Amniotic stem cell (primary cell): ENCODE measurements at places on chromosomes 16 and 17.

- no peak for DNase-seq
These were observed 30.4 kb upstream of the ZC3H18 start for GRCh38 chr16:88539652-88540345.

DNA sequence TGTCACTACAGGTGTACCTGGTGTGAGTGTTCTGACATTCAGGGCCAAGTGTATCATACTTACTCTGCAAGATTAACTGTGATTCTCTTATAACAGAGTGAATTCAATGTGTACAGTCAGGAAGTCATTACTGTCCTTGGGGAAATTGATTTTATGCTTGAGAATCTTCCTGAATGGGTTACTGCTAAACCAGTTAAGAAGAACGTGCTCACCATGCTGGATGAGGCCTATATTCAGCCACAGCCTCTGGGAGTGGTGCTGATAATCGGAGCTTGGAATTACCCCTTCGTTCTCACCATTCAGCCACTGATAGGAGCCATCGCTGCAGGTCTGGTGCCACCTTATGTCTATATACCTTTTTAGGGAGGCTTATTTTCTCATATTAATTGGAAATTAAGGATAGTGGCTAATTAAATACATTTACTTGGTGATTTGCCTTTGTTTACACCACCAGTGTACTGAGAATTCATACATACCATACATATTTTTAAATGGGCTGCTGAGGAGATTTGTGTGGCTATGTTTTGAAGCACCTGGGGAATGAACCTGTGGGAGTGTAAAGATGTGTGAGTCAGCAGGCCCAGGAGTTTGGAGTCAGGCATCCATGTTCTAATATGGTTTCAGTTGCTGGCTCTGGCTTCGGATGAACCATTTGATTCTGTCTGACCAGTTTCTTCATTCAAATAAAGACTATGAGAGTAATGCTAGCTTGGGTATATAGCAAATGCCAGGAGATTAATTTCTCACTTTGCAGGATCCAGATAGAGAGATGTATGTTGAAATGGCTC lies 3.1 kb downstream of the ALDH3A2 start:
- DNase-seq, result no peak

GRCh38 chr17:1693339-1693738 lies 8.7 kb upstream of the PRPF8 start:
- no peak for DNase-seq

GRCh38 chr16:54347961-54348360 lies 61.4 kb upstream of the IRX3 start:
- DNase-seq, result no peak

- DNase-seq, result no peak
These were observed 23.2 kb upstream of the LONP2 start for GRCh38 chr16:48220891-48221290.

DNA sequence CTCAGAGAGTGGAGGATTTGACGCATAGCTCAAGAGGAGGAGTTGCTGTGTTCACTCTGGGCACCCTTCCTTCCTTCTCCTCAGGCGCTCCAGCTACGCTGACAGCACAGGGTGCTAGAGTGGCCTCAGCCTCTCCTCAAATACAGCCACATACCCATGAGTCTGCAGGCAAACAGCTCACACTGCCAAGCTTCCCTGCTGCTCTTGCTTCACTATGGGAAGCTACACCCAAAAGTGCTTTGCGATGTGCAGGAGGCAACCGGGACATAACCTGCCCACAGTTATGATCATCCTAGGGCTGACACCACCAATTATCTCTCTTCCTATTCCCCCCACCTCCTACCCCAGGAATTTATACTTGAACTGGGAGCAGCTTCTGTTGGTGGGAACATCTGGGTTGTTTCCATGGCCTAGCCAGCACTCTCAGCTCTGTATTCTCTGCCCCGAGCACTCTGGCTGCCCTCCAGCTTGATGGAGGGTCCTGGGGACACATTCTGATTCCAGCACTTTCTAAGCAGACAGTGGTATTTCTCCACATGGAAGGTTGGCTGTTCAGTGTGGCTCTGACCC lies 40.3 kb upstream of the SREBF1 start:
- DNase-seq, result no peak

DNA sequence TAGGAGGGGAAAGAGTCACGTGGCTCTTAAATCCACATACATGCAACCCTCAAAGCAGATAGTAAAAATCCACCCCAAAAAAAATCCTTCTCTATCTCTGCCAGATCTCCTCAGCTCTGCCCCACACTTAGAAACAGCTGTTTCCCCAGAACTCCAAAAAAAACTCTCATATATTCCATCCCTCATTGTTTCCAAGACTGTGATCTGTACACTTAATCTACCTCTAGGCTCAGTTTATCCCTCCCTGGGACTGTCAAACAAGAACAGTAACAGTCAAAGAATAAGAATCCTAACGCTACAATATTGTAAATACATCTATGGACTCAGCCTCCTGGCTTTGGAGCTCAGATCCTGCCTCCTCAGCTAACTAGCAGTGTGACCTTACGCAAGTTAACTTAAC lies 11.6 kb downstream of the CUEDC1 start:
- no peak for DNase-seq
